IPS DF 19.7 (cell line): ENCODE measurements at places on chromosomes 6 and 20.

GRCh38 chr6:167717455-167717854 is 109.3 kb upstream of the AFDN start:
- DNase-seq = no peak

- DNase-seq = no peak
Measured at GRCh38 chr6:36273802-36274514, 4.1 kb downstream of the PNPLA1 start.

DNA sequence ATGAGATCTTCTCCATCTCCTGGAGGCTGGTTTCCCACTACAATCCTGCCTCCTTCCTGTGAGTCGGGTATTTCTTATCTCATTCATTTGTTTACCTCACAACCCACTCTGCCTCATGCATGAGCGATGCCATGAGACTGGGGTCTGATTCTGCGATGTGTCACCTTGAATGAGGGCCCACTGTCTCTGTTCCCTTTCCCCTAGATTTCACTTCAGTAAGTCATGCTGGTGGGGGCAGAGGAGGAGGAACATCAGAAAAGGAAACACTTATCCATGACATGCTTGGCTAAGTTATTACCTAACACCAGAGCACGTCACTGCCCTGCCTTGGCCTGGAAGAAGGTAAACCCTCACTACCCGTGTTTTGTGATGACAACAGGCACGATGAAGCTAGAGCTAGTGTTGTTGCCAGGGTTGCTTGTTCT is 337.4 kb upstream of the PRDM1 start:
- DNase-seq = no peak

DNA sequence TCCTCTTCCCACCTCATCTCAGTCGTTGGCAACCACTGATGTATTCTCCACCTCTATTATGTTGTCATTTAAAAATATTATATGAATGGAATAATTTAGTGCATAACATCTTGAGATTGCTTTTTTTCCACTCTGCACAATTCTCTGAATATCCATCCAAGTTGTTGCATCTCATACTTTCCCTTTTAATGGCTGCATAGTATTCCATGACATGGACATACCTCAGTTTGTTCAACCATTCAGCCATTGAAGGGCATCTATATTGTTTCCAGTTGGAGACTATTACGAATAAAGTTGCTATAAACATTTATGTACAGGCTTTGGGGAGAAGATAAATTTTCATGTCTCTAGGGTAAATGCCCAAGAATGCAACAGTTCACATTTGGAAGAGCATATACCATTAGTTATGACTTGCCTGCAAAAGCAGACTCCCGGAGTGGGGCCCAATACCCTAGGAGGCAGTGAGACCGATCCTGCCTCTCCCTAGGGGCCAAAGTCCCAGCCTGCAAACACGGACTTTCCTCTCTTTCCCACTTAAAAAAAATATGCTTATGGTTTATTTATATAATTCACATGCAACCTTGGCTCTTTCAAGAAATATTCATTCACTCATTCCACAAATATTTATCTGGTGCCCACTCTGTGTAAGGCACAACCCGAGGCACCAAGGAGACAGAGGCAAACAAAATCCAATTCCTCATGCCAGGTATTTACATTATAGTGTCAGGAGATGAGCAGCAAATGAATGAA is 227.0 kb upstream of the PMEPA1 start:
- no peak for DNase-seq

DNA sequence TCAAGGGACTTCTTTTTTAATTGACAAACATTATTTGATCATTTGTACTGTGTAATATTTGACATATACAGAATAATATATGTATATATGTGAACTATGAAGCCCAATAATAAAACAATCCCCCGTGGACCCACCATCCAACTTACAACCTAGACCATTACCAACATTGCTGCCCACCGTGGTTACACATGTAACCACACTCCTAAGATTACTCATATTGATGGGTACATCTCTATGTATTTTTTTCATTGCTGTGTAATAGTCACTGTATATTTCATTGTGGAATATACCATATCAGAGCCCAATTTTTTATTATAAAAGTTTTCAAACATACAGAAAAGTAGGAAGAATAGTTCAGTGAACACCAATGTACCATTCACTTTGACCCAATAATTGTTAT is 94.3 kb downstream of the RTN4IP1 start:
- DNase-seq = no peak

- no peak for DNase-seq
Measured at GRCh38 chr6:6008648-6009421, 2.1 kb upstream of the NRN1 start.

GRCh38 chr20:41746635-41747034 is 128.5 kb upstream of the CHD6 start:
- no peak for DNase-seq

DNA sequence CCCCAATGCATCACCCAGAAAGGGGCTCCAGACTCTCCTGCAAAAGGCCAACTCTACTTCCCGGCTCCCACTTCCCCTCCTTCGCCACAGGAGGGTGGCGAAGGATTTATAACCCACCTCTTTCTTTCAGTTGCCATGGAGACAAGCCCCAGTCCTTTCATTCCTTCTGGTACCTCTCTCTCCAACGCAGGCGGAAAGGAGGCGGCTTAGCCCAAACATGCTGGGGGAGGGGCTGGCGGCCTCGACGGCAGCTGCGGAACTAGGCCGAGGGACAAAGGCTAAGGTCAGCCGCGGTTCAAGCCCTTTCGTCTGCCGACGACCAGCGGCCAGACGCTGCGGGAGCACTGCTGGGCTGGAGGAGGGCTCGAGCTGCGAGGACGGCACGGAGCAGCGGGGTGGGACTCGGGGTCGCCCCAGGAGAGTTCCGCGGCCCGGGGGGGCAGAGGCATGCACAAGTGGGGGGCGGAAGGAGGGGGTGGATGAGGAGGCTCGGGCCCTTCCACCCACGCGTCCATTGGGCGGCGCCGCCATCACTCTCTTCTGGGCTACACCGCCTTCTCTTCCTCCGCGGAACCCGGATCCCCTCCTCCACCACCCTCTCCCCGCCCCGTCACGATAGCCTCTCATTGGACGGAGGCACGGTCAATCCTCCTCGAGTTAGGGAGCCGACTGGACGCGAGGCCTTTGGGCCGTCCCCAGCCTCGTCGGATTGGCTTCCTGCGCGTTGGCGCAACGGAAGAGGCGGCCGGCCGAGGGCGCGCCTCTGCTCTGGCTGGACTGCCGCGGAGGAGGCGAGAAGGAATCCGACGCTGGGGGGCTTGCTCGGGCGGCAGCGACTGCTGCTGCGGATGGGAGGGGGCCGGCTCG is at the start of gene PANK2:
Gene PANK2, plus strand, starts transcription at position 766 of the 867 bp plus-strand sequence.
- peak; percentile 92 for DNase-seq

GRCh38 chr6:125154761-125155135 is 1.2 kb downstream of the TPD52L1 start:
- DNase-seq = no peak

- DNase-seq = no peak
Measured at GRCh38 chr6:30491991-30492952, 3.0 kb downstream of the HLA-E start.

- no peak for DNase-seq
Measured at GRCh38 chr20:47126709-47127108, 229.8 kb downstream of the ZMYND8 start.

DNA sequence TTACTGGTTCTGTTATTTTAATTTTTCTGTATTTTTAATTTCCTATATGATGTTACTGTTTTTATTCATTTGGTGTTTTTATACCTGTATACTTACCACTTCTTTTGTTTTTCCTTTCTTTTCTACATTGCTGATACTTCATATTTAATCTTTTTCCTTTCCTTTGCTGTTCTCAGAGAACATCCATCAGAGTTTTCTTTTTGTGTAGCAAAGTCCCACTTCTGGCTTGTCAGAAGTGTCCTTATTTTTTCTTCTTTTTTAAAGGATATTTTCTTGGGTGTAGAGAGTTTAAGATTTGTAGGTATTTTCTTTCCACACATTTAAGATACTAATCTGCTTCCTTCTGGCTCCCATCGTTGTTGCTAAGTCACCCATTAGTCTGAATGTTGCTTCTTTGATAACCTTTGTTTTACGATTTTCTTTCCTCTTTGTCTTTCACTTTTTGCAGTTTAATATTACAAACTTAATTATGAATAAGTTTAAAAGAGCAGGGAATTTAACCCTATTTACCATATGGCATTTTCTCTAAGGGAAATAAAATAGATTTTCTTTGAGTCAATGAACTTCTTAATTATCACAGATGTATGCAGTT is 18.5 kb downstream of the CD2AP start:
- DNase-seq = no peak

- peak; percentile 50 for DNase-seq
Measured at GRCh38 chr20:11235058-11235457, 561.3 kb upstream of the JAG1 start.

DNA sequence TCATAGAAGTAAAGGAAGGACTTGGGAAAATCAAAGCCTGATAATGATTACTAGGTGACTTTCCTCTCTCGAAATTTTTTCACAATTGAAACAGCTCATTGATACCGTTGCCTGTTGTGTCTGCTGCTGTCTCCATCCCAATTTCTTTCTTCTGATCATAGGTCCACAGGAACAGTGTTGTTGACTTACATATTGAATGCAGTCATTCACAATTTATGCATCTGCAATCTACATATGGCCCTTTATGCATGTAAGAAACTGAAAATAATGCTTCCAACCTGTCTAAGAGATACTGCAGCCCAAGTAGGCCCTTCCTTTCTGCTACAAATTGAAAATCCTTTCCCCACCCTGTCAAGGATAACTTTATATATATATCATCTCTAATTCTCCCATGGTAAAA is 381.3 kb downstream of the PKHD1 start:
- DNase-seq = no peak

DNA sequence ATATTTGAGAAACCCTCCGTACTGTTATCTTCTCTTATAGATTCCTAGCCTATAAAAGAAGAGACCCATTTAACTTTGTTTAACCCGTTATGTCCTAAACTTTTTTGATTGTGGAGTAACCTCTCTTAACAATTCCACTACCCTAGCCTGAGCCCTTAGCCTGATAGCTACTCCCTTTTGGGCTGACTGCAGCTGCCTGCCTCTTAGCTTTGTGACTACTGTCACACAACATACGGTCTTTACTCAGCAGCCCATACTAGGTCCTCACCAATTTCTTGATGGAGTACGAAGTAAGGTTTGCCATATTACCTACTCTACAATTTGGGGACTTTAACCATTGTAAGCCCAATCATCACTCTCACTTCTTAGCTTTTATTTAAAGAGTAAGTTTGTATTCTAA is 72.7 kb downstream of the QRSL1 start:
- no peak for DNase-seq
